HEK293T (cell line): ENCODE measurements at places on chromosomes 6 and 20.

DNA sequence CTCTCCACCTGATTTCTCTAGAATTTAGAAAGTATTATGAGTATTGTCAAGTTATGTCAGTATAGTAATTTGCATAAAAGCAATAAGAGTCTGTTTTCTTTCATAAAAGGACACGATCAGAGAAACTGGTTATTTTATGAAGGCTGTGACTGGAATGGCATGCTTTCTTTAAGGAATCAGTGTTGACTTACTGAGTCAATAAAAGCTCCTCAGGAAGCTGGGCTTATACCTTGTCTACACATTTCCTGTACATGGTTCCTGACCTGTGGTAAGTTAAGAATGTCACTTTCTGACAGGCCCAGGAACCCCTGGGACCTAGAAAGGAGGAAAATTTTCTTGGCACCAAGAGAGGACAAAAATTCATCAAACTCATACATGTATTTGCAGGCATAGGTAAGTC, 1224.0 kb upstream of the ADGRB3 start:
- no peak for DNase-seq

DNA sequence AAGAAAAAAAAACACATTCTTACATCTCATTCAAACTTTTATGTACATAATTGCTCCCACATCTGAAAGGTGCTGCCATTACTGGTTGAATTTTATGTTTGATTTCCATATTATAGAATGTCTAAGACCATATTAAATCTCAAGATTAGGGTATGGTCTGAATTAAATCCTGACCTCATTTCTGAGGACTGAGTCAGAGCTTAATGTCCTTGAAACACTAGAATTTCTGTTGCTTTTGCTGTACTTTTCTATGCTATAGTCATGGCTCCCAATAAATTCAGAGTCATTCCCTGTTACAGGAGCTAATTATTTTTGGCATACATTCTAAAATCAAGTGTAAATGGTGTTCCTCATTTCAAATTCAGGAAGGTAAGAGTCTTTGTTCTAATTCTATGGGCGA, 285.3 kb upstream of the MANEA start:
- DNase-seq = no peak

GRCh38 chr20:43536817-43537440, 21.9 kb upstream of the SGK2 start:
- DNase-seq = no peak

DNA sequence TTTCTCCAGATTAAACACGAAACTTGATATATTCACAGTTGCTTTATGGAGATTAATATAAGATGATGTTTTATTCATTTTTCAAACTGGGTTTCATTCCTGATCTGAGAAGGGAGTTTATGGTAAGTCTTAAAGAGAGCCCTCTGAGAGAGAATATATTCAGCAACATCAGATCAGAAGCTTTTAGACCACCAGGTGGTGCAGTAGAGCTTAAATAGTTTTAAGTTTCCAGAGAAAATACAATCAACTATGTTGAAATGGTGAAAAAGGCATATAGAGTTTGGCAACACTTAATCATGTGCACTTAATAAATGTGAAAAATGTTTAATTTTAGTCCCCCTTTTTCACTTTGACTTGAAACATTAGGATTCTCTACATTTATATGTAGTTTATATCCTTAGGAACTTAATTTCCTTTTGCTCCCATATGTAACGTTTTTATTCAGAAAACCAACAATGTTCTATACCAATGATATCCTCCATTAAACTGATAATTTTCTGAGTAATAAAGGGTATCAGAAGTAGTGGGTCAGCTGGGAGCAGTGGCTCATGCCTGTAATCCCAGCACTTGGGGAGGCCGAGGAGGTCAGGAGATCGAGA, 86.4 kb upstream of the CLDN20 start:
- peak; percentile 48 for DNase-seq

DNA sequence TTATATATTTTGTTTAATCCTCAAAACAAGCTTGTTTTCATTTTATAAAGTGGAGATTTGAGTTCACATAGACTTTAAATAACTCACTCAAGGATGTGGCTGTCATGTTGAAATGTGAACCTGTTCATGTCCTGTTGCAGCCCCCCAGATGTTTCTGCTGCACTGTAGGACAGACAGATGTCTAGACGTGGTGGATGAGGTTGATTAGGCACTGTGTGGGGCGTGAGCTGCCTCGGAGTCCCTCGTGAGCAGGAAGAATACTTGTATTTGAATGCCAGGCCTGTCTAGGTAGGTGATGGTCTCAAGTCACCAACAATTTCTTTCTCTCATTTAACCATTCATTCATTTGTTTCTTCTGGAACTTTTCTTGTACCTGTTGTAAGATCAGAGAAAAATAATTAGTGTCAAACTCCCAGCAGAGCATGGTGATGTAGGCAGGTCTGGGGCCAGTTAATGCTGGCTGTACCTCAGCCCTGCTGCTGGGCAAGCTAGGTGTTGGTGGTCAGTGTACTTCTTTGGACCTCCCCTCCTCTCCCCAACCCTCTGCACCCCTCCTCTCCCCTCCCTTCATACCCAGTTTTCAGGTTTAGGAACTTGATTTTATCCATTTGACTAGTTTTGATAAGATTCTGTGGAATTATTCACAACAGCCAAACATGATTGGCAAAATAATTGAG, 34.0 kb downstream of the AFDN start:
- no peak for DNase-seq

GRCh38 chr20:18256440-18257090, 31.8 kb upstream of the ZNF133 start:
- no peak for DNase-seq

DNA sequence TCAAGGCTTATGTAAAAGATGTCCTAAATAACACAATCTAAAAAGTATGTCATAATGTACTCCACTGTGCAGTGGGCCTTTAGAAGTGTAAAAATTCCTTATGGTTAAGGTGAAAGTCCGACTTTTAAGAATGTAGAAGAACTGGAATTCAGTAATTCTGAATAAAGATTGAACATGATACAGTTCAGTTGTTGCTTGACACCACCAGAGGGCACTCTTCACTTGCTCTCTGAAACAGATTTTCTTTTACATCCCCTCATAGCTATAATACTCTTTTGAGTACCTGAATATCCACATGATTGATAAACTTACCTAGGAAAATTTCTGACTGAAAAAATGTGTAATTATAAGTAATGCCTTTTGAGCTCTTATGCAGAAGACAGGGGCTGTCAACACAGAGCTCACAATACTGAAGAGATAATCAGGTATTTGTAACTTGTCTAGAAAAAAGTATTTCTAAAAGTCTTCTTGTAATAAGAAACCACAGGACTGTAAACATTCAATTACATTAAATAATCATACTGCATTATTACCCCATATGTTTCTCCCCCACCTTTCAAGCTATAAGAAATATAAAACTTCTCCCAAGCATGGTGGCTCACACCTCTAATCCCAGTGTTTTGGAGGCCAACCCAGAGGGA, 92.1 kb downstream of the POPDC3 start:
- DNase-seq = peak; percentile 45
